ENCODE measurements at places on chromosomes 12 and 14.

GRCh38 chr12:19105463-19105862, 24.1 kb upstream of the PLEKHA5 start:
- no peak for DNase-seq

DNA sequence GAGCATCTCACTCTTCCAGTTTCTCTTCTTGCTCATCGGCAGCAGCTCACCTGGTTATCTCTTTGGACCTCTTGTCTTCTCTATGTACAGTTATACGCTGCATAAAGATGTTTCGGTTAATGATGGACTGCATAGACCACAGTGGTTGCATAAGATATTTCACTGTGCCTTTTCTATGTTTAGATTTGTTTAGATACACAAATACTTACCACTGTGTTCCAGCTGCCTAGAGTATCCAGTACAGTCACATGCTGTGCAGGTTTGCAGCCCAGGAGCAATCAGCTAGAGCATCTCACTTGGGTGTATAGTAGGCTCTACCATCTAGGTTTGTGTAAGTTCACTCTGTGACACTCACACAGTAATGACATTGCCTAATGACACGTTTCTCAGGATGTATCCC, 57.6 kb downstream of the FBXL14 start:
- DNase-seq, result no peak

GRCh38 chr12:27064397-27065342, 17.7 kb downstream of the C12orf71 start:
- DNase-seq, result no peak

- no peak for DNase-seq
These were observed 1.5 kb upstream of the AGAP2 start for GRCh38 chr12:57739914-57740538.

DNA sequence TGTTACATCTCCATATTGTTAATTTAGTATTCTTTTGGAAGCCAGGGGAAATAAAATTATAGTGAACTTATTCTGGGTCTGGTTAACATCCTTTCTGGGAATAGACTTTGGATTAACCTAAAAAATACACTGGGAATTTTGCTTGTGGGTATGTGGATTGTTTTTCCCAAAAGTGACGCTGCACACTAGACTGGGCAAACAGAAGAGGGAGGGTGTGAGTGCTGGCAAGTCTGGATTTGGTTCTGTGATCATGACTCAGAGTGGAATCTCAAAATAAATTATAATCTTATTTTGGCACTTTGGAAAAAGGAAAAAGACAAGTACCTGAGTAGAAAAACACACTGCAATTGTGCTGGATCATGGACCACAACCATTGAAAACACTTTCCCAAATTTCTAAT, 15.2 kb upstream of the LUM start:
- DNase-seq, result no peak

DNA sequence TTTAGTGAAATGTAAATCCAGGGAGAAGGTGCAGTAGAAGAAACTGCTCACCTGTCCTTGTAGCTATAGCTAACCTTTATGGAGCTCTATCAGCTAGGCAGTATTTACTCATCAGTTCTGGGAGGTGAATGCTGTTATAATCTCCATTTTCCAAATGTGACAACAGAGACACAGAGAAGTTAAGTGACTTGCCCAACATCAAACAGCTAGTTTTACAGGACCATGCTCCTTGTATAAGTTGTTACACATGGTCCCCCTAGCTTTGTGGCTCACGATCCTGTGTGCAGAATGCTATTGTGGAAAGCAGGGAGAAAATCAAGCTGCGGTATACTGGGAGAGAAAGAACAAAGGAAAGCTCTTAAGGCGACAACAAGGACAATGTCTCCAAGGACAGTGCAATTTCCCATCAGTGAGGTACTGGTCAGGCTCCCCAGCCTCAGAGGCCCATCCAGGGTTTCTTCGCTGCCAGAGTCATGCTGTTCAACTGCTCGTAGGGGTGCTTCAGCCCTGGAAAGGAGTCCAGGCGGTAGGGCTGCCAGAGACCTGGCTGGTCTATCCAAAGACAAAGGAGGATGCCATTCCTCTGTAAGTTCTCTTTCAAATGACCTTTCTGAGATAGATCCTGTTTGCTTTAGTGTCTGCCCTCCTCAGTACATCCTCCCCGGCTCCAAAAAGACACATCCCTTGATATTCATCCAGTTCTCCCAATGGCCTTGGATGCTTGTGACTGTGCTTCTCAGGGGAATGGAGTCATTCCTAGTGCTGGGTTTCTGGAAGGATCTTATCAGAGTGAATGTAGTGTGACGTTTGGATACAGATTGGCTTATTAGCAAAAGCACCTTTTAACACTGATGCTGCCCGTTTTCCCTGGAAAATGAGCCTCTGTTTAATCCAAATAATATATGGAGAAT, 95.5 kb downstream of the ARF6 start:
- DNase-seq, result no peak

- DNase-seq, result no peak
These were observed 38.0 kb downstream of the CCDC85C start for GRCh38 chr14:99566009-99566389.

DNA sequence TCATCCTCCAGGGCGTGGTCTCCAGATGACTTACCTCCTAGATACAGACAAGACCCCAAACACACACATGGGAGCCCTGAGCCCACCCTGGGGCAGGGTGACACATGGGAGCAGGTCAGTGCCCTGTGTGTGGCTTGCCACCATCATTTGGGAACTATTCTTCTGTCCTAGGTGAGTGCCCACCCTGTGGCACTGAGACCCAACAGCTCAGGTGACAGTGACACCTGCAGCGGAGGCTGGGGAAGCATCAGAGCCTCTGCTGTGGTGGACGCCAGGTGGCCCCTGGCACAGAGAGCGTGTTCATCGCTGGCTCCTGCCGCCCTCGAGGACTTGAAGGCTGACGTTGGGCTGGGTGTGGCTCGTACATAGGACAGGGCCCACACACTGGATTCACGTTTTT, 23.0 kb downstream of the SFSWAP start:
- DNase-seq, result no peak

DNA sequence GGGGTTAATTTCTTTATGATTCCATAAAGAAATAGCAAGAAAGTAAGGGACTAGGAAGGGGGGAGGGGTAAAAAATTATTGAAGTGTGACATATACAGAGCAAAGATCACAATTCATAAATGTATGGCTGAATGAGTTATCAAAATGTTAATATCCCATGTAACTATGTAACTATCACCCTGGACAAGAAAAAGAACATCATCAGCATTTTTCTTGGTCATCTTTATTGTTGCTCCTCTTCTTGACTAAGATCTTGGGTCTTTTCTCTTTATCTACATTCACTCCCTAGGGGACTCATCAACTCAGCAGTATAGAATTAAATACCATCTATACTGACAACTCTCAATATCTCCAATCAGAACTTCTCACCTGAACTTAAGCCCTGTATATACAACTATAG, 57.5 kb downstream of the CAND1 start:
- DNase-seq, result no peak

- no peak for DNase-seq
These were observed 40.8 kb upstream of the OTOGL start for GRCh38 chr12:80058586-80058985.

DNA sequence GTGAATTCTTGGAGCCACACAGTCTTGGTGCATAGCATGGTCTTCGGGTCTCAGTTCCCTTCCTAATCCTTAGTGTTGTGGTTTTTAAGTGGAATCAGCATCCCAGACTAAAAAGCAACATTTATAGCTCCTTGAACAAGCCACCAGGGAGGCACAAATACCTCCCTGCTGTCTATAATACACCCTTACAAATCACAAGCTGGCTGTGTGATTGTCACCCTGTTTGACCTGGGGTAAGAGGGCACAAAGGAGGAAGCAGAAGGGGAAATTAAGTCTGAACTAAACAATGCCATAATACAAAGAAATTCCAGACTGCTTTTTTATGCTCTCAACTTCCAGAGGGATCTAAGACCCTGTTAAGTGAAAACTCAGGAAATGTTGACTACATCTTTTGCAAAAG, 7.7 kb upstream of the MMP19 start:
- DNase-seq, result no peak

DNA sequence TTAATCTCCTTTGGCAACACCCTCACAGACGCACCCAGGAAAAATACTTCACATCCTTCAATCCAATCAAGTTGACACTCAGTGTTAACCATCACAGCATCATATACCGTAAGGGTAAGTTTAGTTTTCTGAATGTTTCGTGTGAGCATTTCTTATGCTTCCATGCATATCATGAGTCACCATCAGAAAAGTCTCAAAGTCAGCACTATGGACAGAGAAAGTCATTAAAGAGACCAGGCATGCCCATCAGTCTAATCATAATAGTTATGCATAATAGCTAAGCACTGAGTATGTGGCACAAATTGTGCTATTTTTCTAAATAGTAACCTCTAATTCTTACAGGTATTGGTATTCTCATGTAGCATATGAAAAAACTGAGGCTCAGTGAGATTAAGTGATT, 158.8 kb upstream of the PRMT8 start:
- no peak for DNase-seq

GRCh38 chr12:71014180-71014785, 93.7 kb upstream of the PTPRR start:
- DNase-seq, result no peak

- no peak for DNase-seq
These were observed 58.9 kb downstream of the DDX51 start for GRCh38 chr12:132085291-132085635.

DNA sequence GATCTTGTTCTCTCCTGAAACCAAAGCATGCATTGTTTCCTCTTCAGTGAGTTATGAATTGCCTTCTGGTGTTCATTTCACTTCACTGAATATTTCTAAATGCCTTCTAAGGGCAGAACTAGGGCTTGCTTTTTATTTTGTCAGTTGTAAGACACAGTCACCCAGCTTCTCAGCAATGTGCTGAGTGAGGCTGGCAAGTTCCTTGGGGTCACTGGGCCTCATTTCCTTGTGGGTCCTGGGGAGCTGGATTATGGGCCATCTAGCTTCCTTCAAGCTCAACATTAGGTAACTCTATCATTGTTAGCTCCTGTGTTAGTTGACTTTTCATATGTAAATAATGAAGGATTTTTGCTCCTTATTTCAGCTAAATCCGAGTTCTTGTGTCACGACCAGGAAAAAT, 13.8 kb downstream of the ASCL4 start:
- DNase-seq, result no peak

DNA sequence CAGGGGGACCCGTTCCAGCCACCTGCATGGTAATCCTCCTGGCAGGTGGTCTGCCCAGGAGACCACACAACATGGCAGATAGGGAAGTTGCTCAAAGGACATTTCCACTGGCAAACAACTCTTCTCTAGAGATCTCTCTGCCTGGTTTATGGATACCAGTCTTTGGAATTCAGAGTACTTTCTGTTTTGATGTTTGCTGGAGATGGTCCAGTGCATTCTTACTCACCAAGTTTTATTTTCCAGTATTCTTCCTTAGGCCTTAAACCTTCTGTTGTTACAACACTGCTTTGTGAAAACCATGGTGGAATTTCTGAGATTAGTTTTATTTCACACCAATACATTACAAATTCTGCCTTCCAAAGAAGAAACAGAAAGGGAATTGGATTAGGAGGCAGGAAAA, 428.3 kb downstream of the FUT8 start:
- DNase-seq, result no peak

DNA sequence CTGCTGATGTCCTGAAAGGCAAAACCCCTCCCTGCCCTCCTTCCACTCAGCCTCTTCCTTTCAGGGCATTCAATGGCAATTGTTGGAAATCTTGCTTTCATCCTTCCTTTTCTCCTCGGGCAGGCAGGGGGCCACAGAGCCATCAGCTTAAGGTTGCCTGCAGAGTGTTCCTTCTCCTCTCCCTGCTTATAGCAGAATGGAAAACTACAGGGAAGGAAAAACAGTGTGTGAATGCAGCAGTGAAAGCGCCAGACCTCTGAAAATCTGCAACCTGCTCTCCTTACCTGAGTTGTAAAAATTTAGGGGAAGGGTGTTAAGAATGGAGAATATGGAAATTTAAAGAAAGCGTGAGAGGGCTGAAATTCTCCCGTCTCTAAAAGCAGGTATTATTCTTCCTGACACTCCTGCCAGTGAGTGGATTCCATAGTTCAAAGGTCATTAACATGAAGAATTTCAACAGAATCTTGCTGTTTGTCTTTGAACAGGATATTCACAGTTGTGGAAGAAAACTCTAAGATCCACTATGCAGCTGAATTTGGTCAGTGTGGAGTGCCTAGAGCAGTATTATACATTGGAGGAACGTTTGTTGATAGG, 348.8 kb downstream of the KCNH5 start:
- no peak for DNase-seq

DNA sequence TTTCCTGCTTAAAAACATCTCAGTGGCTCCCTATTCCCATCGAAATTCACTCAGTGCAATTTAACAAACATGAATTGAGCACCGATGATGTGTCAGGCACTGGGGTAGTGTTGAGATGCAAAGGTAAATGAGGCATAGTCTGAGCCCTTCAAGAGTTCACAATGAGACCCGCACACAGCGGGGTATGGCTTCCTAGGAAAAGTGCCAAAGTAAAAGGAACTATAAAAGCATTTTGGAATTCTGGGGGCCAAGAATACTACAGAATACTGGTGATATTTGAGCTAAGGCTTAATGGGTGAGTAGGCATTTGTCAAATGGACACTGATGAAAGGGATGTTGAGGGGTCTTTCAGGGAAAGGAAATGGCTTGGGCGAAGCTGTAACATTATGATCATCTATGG, 315.4 kb downstream of the DPF3 start:
- no peak for DNase-seq

DNA sequence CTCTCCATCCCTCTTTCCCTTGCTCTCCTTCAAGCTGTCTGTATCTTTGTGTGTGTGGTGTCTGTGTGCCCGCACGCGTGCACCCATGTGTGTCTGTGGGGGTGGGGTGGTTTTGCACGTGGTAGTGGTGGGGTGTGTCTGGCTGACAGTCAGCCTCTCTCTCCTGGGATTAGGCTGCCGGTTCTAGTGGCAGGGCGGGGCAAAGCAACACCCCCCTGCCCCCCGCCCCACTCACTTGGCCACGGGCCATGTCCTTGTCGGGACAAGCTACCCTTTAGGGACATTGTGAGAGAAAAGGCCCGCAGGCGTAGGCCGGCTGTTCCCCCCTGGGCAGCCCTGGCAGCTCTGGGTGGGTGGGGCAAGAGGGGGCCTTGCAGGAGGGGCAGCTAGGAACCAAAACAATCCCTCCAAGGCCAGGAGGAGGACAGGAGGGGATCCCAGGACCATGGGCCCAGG, 182.6 kb downstream of the ALG10 start:
- DNase-seq, result no peak

DNA sequence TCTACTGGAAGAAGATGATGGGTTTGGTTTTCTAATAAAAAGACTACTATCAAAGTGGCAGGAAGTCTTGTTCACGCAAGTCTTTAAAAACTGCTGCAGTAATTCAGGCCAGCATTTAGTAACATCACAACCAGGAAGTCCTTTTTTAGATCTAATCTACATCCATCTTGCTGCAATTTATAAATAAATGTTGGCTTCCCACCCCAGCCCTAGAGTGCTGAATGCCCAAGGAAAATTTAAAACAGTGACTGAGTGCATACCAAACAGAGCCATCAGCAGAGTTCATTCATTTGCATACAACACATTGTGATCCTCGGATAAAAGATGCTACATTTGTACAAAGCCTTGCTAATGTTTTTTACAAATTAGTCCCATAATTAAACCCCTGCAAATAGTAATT, 72.1 kb downstream of the PHLDA1 start:
- no peak for DNase-seq

- no peak for DNase-seq
These were observed 90.4 kb downstream of the SLC24A4 start for GRCh38 chr14:92413379-92413778.
